Fibroblast of lung (primary cell): ENCODE measurements at places on chromosomes 5 and 9.

DNA sequence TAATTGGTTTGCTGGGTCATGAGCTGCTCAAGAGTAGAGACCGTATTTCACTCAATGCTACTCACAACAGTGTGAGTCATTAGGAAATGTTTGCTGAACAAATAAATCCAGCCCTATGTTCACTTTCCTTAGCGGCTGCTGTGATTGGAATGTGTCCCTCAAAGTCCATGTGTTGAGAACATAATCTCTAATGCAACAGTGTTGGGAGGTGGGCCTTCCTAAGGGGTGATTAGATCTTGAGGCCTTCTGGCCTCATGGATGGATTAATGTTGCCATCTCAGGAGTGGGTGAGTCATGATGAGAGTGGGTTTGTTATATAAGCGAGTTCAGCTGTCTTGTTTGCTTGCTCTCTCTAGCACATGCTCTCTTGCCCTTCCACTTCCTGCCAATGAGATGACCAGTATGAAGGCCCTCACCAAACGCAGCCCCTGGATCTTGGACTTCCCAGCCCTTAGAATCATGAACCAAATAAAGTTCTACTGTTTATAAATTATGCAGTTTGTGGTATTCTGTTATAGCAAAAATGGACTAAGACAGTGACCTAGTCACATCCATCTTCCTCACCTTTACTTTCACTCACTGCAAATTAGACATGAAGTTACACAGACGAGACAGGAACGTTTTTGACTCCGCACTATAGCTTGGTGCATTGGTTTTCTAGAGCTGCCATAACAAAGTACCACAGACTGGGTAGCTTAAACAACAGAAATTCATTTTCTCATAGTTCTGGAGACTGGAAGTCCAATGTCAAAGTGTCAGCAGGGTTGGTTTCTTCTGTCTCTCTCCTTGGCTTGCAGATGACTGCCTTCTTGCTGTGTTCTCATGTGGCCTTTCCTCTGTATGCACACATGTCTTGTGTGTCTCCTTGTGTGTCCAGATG is 50.9 kb upstream of the FAM169A start:
- peak; percentile 48 for DNase-seq

DNA sequence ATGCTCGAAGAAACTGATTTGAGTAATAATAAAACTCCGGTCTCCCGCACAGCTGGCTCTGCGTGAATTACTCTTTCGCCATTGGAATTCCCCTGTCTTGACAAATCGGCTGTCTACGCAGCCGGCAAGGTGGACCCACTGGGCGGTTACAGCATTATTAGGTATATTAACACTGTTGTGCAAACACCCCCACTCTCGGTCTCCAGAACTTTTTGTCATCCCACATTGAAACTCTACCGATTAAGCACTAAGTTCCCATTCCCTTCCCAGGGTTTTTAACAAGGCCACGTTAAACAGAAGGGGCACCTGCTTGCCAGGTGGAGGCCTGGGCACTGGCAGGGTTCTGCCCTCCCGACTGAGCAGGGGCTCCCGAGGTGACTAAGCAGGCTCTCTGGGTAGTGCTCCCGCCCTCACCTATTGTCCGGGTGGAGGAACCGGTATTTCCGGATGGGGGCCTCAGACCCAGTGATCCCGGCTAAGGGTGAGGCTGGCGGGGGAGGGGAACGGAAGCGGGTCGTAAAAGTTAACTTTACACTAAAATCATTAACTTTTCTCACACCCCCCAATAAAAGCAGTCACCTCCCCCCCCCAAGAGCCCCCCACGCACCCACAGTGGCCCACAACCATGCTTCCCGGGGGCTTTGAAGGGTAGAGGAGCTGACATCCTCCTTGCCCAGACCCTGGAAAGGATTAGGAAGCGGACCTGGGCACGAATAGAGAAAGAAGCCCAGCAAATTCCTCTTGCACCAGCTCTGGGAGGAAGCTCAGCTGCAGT is 53.5 kb upstream of the TJP2 start:
- DNase-seq: peak; percentile 7

DNA sequence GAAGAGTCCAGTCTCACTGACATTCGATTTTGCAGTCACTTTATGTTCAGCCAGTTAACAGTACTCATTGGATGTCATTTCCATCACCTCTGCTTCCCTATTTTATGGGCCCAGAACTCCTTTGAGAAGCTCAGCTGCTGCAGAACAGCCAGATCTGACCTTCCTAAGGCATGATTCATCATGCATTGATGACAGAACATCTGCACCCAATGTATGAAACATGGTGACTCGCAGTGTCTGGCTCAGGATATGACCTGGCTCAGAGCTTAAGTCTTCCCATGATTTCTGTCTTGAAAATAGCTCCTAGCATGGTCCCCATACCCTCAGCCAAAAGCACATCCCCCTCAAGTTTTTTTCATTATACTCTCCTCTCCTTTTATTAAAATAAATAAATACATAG is 92.6 kb upstream of the TRIM32 start:
- DNase-seq: peak; percentile 84

DNA sequence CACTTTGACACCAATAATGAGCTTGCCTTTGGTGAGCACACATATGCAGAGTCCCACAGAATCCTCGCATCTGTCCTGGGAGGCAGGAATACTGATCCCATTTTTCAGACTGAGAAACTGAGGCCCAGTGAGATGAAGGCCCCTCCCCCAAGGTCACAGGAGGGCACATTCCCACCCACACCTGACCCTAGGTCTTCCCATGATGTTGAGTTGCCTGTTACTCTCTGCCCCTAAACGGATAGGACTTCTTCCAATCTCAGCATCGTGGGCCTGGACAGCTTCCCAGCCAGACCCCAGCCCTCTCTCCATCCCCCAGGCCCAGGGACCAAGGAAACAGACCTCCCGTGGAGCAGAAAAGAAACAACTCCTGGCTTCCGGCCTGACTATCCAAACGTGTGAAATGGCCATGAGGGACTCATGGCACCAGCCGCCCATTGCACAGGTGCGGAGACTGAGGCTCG is 877 bp downstream of the SH3GLB2 start:
- no peak for DNase-seq

- no peak for DNase-seq
Observed at GRCh38 chr9:114688909-114689610, 7.1 kb upstream of the TEX48 start.

- no peak for DNase-seq
Observed at GRCh38 chr9:94176608-94177007, 82.5 kb upstream of the ZNF169 start.

GRCh38 chr5:54173251-54173650 is 137.1 kb downstream of the ARL15 start:
- DNase-seq: no peak

DNA sequence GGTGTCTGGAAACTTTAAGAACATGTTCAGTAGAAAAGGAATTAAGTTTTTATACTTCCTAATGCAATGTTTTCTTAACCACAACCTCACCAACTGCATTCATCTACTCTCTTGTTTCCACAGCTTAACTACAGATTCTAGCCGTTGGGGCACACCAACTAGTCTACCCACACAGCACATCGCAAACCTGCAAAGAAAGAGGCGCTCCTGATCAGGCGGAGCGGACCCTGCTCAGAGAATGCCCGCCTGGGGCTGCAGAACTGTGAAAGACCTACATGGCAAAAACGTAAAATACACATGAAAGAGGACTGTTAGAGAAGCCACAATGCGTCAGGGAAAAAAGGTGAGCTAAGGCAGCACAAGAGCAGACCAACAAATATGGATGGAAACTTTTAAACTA is 75.4 kb upstream of the RAPGEF6 start:
- no peak for DNase-seq

- DNase-seq: no peak
Observed at GRCh38 chr5:68406767-68407241, 191.2 kb downstream of the PIK3R1 start.

- no peak for DNase-seq
Observed at GRCh38 chr5:1280177-1281037, 14.5 kb downstream of the TERT start.

DNA sequence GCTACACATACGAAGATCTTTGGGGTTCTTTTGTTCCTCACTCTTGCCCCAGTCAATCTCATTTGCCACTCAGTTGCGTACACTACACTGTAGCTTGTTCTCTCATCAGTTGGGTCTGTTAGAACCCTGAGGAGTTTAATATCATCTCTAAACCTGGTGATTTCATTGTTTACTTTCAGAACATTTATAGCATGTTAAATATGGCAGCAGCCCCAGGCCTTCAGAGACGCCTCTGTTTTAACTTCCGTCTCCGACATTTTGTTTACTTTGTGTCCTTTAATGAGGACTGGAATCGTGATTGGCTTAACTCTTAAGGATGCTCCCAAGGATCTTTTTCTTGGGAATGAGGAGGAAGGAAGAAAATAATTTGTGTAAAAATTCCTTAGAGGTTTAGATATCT is 510.1 kb downstream of the NR2F1-AS1 start:
- no peak for DNase-seq

- peak; percentile 20 for DNase-seq
Observed at GRCh38 chr9:6645355-6646292, at the start of gene GLDC. TSS of gene GLDC (minus strand) at chr9:6645729. CDS start at chr9:6645499, 230 bp downstream.

GRCh38 chr5:106399391-106399790 is 1271.3 kb downstream of the EFNA5 start:
- DNase-seq: peak; percentile 77

GRCh38 chr9:94805051-94805489 is 78.6 kb downstream of the AOPEP start:
- no peak for DNase-seq

- peak; percentile 9 for DNase-seq
Observed at GRCh38 chr9:128340691-128341434, 536 bp downstream of the SLC27A4 start.

DNA sequence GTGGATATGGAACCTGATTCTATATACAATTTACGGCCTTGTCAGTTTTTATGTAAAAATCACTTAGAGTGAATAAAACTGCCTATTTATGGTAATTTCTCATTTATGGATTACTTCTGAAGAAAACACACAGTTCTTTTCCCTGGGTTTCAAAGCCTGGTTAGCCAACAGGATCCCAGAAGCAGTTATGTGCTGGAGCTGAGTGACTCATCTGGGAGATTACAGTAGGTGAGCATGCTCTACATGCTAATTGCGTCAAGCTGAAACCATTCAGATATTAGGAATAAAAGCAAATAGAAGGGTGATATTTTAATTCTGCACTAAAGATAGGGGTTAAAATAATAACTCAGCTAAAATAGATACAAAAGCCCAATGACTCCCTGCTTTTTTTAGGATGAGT is 47.8 kb downstream of the PDE4D start:
- peak; percentile 75 for DNase-seq

- DNase-seq: no peak
Observed at GRCh38 chr5:158070859-158071258, 211.9 kb upstream of the CLINT1 start.

GRCh38 chr9:112125951-112126388 is 49.1 kb downstream of the SUSD1 start:
- DNase-seq: peak; percentile 16

GRCh38 chr9:13491138-13491492 is 211.6 kb upstream of the MPDZ start:
- no peak for DNase-seq

- no peak for DNase-seq
Observed at GRCh38 chr5:67341478-67341877, 144.9 kb upstream of the CD180 start.

GRCh38 chr5:141560725-141561483 is 57.9 kb downstream of the DIAPH1 start:
- peak; percentile 99 for DNase-seq

DNA sequence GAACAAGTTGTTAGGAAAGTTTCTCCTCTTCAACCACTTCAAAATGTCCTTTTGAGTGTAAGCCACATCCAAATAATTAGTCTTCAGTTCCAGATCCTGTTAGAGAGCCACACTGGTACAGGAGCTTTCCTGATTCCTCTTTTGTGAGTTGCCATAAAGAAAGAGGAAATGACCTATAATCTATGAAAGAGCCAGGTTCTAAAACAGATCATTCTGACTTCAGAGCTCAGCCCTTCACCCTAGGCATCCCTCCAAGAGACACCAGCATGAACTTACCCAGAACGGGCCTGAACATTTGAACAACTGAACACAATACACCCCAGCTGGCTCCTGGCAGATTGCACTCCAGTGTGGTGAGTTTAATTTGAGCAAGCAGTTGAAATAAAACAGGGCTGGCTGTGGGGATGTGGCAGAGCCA is 25.7 kb downstream of the SLC1A1 start:
- peak; percentile 25 for DNase-seq

GRCh38 chr5:170638454-170639220 is 134.8 kb downstream of the KCNIP1 start:
- DNase-seq: peak; percentile 20

GRCh38 chr9:84999788-85000187 is 330.3 kb downstream of the NTRK2 start:
- no peak for DNase-seq

GRCh38 chr5:139795074-139796001 is at the start of gene PSD2:
TSS of gene PSD2 (plus strand) at chr5:139795808. CDS start at chr5:139809441, 13,633 bp downstream.
- DNase-seq: peak; percentile 16

DNA sequence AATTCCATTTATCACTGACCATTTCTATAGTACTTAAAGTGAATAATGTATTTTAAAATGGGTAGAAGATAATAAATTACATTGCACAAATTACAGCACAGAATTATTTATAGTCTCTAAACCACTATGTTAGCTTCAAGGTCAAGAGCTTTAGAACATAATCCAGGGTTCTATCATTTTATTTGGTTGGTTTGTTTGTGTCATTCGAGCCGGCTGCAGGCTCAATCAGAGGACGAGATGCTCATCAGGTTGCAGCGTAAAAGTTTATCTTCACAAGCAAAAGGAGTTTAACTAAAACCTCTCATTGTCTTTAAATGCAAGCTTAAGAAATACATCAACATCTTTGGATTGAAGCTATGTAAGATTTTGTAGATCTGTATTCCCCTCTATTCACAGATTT is 523.8 kb downstream of the EFNA5 start:
- no peak for DNase-seq

- DNase-seq: peak; percentile 33
Observed at GRCh38 chr5:62585751-62586150, 7.1 kb downstream of the LRRC70 start.

GRCh38 chr5:176848651-176849050 is 38.3 kb downstream of the UNC5A start:
- no peak for DNase-seq

DNA sequence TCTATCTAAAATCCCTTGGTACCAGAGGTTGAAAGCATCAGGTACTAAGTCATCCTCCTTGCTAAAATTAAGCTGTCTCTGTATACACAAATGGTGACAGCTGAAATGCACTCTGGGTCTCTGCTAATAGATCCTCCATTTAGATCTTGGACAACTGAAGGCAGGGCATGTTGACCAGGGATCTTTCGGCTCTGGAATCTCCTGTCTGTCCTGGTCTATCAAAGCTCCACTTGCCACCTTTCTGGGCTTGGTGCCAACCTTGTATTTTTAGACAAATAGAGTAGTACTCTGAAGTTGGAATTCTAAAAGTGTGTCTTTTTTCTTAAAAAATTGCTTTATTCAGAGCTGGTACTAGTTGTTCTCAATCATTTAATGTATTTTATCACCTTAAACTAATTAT is 135.2 kb upstream of the HMHB1 start:
- DNase-seq: no peak
